Occipital lobe (tissue), 3 donors: ENCODE measurements at places on chromosomes 3 and 15.

DNA sequence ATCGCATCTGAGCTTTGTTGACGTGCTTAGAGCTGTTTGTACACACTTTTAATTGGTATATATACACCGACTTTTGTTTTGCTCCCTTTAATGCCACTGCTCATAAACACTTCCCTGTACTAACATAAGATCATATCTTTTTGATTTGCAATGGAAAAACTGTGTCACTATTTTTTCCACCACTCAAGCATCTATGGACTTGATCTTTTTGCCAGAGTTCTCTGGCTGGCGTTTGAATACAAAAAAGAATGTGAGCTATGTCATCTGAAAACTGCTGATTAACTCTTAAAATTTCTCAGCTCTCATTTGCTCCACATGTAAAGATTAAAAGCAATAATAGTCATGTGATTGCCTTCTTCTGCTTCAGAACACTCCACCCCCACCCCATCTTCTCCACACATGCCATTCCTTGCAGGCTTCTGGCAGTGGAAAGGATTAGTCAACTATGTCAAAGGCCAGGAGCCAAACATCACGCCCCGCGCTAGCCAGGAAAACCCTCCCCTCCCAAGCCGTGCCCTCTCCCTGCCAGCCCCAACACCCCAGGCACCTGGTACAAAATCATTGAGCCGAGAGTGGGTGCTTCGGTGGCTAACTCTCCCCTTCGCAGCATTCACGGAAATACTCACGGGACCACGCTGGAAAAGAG is 123.4 kb upstream of the MEF2A start:
- DNase-seq: no peak

GRCh38 chr3:149442851-149443544 is 31.5 kb upstream of the TM4SF4 start:
- no peak for DNase-seq

GRCh38 chr15:54564166-54564565 is 585.9 kb downstream of the UNC13C start:
- no peak for DNase-seq

- no peak for DNase-seq
Measured at GRCh38 chr3:30688776-30689641, 82.6 kb downstream of the TGFBR2 start.

GRCh38 chr3:41029356-41029755 is 169.9 kb upstream of the CTNNB1 start:
- no peak for DNase-seq

GRCh38 chr3:164155400-164155799 is 922.9 kb downstream of the SI start:
- DNase-seq: no peak

GRCh38 chr3:70501561-70501960 is 189.1 kb upstream of the MDFIC2 start:
- no peak for DNase-seq

GRCh38 chr15:74378848-74379247 is 11.4 kb upstream of the CYP11A1 start:
- DNase-seq: no peak

- no peak for DNase-seq
Measured at GRCh38 chr15:41794081-41794480, 19.8 kb downstream of the MAPKBP1 start.

DNA sequence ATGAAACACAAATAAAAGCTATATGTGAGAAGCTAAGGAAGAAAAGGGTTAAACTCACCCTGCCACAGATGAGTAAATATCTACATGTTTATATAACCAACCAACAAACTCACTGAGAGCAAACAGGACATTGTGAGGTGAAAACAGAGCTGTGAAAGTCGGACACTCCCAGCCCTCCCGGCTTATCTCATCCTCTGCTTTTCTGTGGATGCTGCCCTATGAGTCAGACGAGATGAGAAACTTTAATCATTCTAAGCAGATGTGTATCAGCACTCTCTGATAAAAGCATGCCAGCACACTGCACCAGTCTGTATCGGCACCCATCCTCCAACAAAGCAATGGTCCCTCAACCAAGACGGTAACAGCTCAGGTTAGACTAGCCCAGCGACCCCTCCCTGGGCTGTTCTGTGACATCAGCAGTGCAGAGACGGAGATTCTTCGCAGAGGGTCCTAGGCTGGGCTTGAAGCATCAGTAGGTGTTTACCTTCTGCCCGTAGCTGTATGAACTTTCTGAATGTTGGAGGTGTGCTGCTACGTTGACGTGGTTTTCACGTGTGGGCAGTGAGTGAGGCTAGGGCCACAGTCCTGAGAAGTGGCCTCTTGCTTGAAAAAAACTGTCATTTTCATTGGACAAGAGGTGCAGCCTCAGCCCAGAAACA is 119.8 kb upstream of the ALDH1A3 start:
- no peak for DNase-seq

GRCh38 chr15:36653851-36654250 is 74.4 kb downstream of the CDIN1 start:
- DNase-seq: no peak

DNA sequence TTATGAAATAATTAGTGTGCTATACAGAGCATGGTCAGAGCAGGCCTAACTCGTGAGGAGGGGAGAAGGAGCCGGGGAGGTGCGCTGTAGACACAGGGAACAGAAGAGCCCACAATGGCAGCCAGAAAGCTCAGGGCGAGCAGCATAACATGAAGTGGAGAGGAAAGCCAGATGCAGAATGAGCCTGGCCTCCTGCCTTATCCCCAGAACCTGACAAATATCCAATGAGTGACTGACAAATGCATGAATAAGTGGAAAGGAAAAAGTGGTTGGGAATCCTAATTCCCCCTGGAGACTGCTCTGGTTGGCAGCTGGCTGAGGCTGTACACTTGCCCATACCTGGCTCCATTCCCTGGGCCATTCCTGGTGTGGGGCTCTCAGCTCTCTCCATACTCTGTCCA is 9.2 kb upstream of the MST1R start:
- DNase-seq: no peak

- no peak for DNase-seq
Measured at GRCh38 chr15:67201136-67201535, 53.3 kb downstream of the AAGAB start.

- DNase-seq: no peak
Measured at GRCh38 chr3:130854208-130854864, 39.5 kb upstream of the ATP2C1 start.

- no peak for DNase-seq
Measured at GRCh38 chr3:149657321-149657925, 402 bp downstream of the WWTR1 start.

DNA sequence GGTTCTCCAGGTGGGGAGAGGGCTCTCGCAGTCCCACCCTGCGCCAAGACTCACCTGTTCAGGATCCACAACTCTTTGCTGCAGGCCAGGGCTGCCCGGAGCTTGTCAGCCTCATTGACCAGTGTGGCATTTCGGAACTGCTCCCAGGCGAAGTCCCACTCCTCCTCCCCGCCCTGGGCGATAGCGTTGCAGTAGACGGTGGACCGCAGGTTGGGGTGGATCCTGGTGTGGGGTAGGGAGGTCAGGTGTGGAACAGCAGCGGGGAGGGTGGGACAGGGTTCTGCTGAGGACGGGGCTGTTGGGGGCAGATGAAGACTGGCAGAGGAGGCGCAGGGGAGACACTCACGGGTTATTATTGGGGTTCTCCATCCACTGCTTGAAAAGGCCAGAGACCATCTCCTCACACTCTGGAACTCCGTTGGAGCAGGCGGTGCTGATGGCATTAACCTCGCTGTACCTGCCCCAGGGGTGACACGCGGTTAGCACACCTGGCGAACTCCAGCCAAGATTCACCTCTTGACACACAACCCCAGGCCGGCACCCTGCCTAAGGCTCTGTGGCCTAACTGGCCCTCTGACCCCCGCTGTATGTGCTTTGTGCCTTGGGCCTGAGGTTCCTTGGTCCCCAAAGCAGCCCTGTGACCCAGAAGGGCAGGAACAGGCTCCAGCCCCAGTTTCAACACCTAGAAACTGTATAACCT is 16.1 kb downstream of the MESP2 start:
- no peak for DNase-seq

GRCh38 chr3:161153480-161153879 is 48.3 kb upstream of the B3GALNT1 start:
- DNase-seq: no peak

GRCh38 chr3:149280671-149281349 is 52.6 kb downstream of the TM4SF18 start:
- no peak for DNase-seq

DNA sequence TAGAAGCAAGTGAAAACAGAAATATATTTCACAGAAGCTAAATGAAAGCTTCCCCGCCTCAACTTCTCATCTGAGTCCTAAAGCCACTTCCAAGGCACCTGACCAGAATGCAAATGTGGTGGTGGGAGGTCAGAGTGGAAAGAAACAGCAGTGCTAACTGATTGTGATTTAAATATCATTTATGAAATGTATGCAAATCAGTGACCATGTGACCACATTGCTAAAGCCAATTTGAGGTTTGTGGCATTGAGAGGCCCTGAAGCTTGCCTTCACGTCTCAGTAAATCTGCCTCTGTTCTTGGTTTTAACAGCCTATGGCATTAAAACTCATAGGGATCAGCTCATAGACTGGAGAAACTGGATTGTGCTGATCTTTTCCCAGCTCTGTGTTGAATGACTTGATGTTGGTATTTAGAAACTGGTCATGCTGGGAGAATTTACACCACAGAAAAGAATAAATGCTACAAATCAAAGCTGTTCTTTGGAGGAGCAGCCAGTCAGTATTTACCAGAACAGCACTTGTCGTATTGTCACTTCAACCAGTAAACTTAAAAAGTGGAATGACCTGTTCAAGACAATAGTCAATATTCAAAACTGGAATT is 481.4 kb upstream of the ALCAM start:
- no peak for DNase-seq

GRCh38 chr3:4398941-4399245 is 68.2 kb downstream of the SUMF1 start:
- no peak for DNase-seq

DNA sequence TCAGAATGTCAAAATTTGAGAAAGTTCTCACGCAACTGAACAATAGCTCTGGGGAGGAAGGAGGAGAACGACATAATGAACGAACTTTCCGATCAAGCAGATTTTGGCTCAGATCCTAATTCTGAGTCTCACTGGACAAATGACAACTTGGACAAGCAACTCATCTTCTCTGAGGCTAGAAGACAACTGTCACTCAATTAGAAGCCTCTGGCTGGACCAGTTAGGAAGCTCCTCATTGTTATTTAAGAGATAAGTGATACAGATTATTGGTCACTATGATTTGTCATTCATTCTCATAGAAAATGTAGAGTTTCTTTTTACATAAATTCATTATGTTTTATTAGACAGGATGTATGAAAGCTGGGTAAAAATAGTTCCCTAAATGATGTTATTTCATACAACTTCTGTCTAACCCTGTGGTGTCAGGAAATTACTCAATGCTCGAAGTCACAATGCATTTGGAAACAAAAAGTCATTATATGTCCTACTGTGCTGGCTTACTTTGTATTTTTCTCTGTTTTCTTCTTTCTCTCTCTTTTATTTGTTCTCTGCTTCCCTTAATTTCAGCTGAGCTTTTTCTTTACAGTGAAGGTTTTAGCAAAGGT is 11.0 kb upstream of the C3orf49 start:
- no peak for DNase-seq

- no peak for DNase-seq
Measured at GRCh38 chr3:128340904-128341555, 125.7 kb downstream of the DNAJB8 start.

GRCh38 chr3:138429665-138430064 is 4.8 kb upstream of the ESYT3 start:
- no peak for DNase-seq

DNA sequence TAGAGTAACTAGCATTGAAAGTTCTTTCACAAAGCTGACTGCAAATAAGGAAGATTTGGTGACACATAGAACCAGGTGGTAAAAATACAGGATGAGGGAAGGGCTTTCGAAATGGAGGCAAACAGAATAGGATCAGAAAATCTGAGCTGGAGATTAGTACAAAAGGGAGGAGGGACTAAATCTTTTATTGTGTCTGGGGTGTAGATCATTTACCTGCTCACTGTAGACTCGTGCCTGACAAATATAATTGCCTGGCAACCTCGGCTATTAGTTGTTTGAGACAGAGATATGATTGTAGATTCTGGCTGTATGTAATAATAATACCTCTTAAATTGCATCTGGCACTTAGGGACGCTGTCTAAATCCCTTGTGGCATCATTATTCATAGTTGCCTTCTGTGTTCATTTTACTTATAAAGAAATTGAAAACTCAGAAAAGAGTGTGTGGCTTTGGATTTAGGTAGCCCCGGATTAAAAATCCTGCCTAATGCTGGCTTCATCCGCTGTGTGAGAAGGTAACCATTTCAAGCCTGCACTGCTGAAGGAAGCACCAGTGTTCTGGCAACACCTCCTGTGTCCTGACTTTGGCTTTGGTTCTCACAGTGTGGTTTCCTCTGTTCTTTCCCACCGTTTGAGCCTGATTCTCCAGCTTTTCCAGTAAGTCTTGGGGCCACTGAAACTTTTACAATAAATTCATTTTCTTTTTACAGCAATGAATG is 25.0 kb upstream of the GPR160 start:
- DNase-seq: no peak

DNA sequence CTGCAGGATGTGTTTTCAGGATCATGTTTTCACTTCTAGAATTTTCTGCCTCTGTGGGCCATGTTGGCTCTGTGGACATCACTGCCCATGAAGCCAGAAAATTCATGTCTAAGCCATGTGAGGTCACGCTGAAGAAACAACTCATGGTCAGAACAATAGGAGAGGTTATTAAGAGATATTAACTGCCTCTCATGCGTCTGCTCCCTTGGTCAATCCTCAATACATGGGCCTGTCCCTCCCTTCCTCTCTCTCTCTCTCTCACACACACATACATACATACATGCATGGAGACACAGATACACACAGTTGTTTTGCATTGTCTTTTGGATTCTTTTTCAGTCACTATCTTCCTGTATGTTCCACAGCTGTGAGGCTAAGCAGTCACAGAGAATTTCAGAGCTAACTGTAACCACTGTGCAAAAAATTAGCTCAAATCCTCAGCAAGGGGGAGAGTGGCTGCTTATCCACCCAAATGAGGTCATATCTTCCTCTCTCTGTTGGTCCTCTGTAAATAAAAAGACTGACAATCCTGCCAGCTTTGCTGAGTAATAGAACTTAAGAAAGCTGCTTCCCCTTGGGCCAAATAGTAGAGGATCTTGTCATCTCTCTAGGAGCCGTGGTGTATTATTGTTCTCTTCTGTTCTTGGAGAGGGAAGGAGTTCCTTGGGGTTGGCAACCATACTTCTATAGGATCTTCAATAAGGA is 45.6 kb downstream of the LRTM1 start:
- DNase-seq: no peak

DNA sequence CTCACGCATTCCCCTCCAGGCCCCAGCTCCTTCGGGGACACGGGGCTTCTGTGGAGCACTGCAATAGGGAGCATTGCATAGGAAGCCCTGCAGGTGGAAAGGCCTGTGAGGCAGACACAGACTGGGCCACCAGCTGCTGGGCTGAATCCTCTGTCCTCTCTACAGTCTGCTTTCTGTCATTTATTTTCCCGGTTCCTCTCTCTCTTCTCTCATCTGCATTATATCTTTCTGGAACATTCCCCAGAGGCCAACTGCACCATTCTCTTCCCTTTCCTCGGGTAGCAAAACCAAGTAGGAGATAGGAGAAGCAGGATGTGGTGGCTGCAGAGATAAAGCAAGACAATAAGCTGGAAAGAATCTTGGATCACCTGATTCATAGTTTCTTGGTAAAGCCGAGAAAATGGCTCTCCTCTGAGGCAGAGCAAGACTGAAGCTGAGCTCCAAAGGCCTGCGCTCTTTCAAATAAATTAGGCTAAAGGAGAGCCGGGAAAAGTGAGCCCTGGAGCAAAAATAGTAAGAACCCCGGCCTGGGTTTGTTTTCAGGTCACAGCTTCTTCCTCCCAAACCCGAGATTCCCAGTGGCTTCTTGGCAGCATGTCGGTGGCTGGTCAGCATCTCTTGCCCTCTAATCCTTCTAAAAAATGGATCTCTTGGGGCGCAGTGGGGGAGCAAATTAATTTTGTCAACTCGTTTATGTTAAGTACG is 5.3 kb downstream of the TM4SF4 start:
- no peak for DNase-seq
